Stimulated activated CD4-positive, alpha-beta T cell treated with anti-CD3 and anti-CD28 coated beads, TNF-alpha, amount 100 ng/mL, for 1 hour (primary cell): ENCODE measurements at places on chromosomes 7 and 10.

- DNase-seq = no peak
Observed at GRCh38 chr10:64573623-64574325, 1052.6 kb downstream of the REEP3 start.

GRCh38 chr10:35103882-35104281 lies 13.7 kb upstream of the CUL2 start:
- DNase-seq = no peak

- no peak for DNase-seq
Observed at GRCh38 chr10:38157270-38157685, 63.1 kb downstream of the ZNF37A start.

GRCh38 chr7:28181416-28181815 lies 821 bp upstream of the JAZF1 start:
- no peak for DNase-seq

DNA sequence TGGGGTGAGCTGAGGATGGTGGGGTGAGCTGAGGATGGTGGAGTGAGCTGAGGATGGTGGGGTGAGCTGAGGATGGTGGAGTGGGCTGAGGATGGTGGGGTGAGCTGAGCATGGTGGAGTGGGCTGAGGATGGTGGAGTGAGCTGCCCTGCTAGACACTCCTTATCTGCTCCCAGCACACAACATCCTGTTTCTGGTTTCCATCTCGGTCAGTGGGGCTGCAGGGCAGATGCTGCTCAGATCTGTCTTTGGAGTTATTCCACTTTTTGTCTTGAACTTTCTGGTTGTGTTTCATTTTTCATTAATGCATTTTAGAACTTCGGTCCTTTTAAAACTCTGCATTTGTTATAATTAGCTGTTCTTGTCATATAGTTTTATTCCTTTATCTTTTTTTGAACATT lies 67.9 kb upstream of the ANTXRL start:
- DNase-seq = no peak
